NCI-H1930 (cell line): ENCODE measurements at places on chromosomes 3 and 15.

GRCh38 chr3:72273615-72274014 lies 488.7 kb upstream of the PROK2 start:
- DNase-seq = no peak

DNA sequence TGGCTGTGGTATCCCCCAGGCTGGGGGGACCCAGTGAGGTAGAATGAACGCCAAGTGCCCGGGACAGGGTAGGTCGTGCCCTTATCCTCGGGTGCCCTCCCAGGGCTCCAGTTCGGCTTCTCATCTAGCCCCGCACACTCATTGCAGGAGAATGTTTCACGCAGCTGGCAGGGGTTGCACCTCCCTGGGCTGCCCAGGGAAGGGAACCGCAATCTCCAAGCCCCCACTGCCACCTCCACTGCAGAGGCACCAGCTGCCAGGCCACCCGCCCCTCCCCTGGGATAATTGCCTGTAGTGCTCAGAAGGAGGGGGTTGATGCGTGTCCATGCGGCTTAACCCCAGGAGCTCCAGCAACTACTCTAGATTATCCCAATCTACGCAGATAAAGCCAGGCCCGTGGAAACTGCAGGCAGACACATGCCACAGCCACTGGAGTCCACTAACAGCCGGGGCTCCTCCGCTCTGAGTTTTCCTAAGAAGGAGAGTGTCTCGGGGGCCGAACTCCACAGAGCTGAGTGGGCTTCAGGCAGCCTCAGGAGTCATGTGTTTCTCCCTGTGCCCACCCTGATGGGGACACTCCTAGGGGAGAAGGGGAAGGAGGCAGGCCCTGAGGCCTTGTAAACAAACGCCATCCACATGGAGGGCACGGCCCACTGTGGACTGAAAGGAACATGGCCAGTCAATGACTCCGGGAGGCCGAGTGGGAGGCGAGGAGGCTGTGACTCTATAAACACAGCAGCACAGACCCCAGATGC lies 137.2 kb upstream of the IQSEC1 start:
- no peak for DNase-seq

- DNase-seq = no peak
These were observed 221.8 kb downstream of the FMN1 start for GRCh38 chr15:32972686-32973085.

DNA sequence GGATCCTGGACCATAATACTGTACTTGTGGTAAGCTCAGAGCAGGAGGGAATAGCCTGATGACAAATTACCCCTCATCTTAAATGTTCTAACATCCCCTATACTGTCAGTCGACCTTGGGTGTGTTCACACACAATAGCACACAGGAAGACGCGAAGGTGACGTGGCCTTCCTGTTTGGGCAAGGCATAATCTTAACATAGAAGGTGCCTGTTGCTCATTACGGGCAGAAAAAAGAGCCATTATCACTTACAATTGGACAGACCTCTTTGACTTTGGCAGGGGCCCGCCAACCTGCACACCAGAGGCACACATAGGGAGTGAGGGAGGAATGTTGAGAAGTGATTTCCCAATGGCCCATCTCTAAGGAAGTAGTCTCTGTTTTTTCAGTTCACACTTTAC lies 144.2 kb downstream of the ANO10 start:
- no peak for DNase-seq
